Ureter (tissue), 1 donor: ENCODE measurements at places on chromosomes 7 and 10.

GRCh38 chr7:135517060-135517459 is 7.2 kb upstream of the CNOT4 start:
- no peak for DNase-seq

DNA sequence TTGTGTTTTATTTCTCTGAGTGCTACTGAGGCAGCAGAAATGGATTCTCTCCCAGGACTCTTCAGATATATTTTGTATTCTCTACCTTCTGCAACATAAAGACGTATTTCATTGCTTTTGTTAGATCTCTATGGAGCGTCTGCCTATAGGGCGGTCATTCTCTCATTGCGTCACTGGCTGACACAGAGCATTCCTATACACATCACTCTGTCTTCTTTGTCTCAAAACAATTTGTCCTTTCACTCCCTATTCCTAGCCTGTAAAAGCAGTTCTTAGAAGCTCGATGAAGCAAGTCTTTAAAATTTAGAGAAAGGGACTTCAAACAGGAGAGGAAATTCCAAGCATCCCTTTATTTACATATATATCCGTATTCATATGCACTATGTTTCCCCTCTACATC is 120.6 kb downstream of the CPED1 start:
- no peak for DNase-seq

- DNase-seq: peak; percentile 73
Observed at GRCh38 chr10:94320285-94320914, 42.3 kb downstream of the NOC3L start.

DNA sequence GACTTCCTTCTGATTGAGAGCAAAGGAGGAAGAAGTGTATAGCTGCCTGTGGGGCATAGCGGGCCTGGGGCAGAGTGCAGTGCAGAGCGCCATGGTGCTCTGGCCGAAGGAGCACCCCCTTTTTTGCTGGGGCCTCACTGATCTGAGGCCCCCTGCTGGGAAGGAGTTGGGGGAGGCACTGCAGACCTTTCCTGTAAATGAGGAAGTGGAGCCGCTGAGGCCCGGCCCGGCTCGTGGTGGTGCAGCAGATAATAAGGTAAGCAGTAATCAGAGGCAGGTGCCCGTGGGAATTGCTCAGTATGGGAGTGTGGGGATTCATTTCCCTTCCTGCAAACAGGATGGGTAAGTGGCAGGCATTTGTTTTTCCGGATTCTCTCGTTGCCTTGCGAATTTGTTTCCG is 373.7 kb upstream of the MKI67 start:
- no peak for DNase-seq

DNA sequence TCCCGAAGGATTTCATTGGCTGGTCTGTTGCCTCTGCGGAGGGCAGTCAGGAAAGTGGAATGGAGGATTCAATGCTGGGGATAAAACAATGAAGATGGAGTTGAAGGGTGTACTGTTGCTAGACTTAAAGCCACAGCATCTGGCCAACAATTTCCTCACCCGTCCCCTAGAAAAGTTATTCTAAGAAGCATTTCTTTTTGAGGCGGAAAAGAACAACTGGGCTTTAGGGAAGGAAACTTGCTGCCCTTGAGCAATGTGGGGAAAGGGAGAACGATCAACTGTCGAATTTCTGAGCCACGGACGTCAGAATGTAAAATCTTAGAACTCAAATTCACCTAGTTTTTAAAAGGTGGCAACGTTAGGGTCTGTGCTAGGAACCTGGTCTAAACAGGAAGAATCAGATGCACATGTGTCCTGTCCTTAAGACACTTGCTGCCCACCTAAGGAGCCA is 664 bp downstream of the FMC1 start:
- DNase-seq: no peak

- DNase-seq: no peak
Observed at GRCh38 chr7:3055626-3056025, 12.0 kb upstream of the CARD11 start.

DNA sequence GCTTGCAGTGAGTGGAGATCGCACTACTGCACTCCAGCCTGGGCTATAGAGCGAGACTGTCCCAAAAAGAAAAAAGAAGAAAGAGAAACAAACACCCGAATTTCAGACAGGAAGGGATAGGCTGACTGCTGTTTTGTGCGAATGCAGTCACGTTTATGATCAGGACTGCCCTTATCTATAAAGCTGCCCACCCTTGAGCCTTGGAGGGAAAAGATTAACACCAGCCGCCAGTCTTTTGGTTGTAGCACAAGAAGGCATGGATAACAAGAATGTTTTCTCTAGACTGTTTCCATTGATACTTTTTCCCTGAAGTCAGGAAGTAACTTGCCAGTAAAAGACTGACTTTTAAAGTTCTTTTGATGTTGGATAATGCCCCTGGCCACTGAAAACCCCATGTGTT is 314.0 kb downstream of the BICC1 start:
- DNase-seq: no peak

DNA sequence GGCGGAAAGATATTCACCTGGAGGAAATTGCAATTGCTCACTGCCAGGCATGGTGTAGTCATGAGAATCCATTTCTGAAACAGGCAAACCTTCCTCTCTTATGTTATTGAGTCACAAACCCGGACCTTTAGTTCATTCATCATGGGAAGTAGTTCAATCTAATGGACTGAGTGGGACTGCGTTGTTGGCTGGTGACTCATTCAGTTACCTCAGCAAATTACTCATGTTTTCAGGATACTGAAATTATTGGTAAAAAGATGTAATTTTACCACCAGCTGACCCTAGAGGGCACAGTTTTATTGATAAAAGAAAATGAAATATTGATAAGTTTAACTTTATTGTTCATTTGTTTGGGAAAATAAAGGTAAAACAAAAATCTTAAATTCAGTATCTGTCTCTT is 1194.4 kb upstream of the SORCS1 start:
- no peak for DNase-seq

- DNase-seq: peak; percentile 44
Observed at GRCh38 chr7:30813466-30813865, 42.2 kb downstream of the MINDY4 start.

DNA sequence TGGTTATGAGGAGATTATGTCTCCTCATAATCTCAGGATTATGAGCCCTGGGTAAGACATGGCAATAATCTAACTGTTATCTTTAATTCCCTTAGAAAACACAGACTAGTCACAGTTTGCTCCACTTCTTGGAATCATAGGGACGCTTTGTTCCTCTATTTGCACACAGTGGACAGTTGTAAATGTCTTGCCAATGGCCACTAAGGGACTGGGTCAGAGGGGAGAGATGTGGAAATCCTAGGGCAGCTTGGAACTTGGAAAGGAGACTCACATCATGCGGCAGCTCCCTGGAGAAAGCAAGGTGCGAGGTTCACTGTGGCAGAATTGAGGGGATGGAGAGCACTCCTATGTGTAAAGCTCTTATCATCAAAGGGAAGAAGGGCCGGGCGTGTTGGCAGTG is 266.1 kb downstream of the PRPF18 start:
- DNase-seq: no peak
